Caudate nucleus (tissue), 63 donors: ENCODE measurements at places on chromosomes 5 and 9.

DNA sequence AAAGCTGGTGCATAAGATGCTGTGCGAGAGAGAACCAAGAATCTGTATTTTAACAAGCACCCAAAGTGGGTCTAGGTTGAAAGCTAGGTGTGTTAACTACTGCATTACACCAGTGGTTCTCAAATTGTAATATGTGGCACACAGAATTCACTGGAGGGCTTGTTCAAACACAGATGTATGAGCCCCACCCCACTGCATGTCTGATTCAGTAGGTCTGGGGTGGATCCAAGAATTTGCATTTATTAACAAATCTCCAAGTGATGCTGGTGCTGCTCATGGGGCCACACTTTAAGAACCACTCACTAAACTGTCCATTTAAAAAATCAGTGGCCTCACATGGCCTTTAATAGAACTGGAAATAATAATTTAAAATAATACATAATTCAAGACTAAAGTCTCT, 40.4 kb downstream of the LPAR1 start:
- DNase-seq = no peak

- no peak for DNase-seq
Measured at GRCh38 chr9:136941231-136942111, 3.1 kb downstream of the FBXW5 start.

GRCh38 chr9:86983620-86984259, 36.4 kb upstream of the GAS1 start:
- no peak for DNase-seq

DNA sequence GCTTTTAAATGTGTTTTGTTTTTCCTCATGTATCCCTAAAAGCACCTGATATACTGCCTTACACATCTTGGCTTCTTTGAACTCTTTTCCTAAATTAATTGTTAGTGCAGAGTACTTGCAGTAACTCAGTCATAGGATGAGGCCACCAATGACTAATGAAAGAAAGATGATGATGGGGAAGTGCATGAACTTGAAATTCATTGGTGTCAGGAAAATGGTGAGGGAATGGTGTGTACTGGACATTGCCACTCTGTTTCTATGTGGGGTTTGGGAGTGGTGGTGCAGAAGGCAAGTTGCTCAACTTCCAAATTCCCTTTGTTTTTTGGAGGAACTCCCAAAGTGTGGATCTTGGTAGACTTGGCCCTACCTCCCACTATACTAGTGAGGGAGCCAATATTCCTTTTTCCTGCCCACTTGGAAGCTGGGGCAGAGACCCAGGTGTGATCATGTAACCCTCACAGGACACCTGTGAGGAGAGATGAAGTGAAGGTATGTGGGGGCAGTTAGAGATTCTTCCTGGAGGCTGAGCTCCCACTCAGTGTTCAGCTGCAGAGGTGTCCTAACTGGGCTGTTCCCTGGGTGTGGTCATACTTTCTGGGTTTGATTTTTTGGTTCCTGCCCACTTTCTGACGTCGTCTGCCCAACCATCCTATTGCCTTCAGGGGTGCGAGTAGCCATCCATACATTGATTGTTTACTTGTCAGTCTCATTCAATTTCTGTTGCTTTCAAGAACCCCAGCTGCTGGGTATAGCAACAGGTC, 298.5 kb downstream of the MAST4 start:
- DNase-seq = no peak

DNA sequence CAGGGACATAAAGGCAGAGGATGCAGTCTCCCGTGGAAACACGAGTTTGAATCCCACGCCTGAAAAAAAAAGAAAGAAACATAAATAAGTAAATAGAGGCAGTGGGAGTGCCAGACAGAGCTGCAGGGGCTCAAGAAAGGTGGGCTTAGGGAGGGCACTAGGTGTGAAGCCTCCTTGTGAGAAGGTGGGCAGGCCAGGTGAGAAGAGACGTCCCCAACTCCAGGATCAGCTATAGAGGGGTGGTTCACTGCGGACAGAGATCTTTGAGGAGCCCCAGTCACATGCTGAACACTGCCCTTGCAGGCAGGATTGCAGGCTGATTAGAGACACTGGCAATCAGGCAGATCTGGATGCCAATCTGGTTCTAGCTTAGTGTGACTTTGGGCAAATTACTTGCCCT, 172.1 kb downstream of the RGS3 start:
- DNase-seq = no peak

- no peak for DNase-seq
Measured at GRCh38 chr5:156914371-156914737, 48.7 kb downstream of the TIMD4 start.

DNA sequence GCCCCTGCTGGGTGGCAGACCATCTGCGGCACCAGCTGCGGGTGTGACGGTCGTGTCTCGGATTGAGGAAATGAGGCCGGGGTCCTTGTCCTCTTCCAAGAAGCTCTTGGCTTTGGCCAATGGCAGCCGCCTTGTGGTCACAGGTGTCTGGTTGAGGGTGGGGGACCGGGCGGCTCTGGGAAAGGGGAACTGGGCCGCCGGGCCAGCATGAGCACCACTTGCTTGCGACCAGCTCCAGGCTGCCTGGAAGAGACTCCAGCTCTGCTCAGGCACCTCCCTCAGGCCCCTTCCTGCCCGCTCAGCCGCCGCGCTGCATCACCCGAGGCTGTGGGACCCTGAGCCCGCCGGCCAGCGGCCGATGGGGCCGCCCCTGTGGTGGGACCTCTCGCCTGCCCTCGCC, 59.7 kb downstream of the RXRA start:
- DNase-seq = no peak
